CD4-positive, alpha-beta T cell treated with Interleukin-17A for 4 hours (primary cell): ENCODE measurements at places on chromosomes 1 and 21.

DNA sequence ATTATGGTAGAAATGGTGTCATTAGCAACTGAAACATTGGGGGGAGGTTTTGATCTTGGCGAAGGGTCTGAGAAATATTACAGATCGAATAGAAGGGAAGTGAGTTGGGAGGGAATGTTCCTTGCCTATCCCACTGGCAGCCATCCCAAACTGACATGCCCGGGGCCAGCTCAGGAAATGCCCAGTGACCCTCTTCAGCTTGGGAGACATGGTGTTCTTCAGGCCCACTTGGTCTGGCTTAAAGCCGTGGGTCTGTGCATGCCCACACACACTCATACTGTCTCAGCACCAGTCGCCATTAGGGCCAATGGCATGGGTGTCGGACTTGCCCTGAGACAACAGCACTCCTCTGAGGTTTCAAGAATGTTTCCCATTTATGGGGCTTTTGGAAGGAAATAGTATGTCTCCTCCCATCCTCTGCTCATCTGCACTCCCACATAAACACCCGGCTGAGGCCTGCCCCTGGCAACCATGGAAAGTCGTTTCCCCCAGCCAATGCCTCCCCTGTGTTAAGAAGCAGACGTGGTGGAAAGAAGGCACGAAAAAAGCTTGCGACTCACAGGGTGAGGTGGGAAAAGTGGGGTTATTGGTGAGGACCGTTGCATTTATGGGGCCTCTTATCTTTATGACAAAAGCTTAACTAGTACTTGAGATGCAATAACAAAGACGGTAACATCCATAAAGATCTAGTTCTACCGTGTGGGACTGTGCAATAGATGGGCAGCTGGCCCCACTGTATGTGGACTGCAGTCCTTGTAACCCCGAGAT lies 2.0 kb downstream of the RNF186 start:
- no peak for DNase-seq

DNA sequence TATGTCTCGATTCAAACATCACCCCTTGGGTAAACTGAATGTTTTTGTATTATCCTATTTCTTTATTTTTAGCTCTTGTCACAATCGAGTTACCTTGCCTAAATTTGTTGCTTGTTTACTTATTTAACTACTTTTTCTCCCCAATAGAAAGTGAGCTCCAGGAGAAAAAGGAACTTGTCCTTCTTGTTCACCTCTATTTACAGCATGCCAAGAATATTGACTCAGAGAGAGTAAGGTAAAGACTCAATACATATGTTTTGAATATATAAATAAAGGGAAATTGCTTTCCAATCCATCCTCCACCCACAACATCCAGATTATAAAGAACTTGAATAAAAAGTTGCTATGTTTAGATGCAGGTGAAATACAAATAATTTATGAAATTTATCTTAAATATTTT lies 107.3 kb upstream of the PDC start:
- DNase-seq = no peak

GRCh38 chr21:41622831-41623548 lies 115.0 kb upstream of the TMPRSS2 start:
- DNase-seq = no peak

GRCh38 chr1:162367772-162368171 lies 8.9 kb downstream of the SPATA46 start:
- no peak for DNase-seq
